ENCODE measurements at places on chromosomes 6 and 20.
A peak's percentile ranks its signal among the peaks of the same experiment; 100 is the strongest.

- peak; percentile 50 for DNase-seq
Measured at GRCh38 chr6:84575264-84575663, 189.1 kb downstream of the TBX18 start.

DNA sequence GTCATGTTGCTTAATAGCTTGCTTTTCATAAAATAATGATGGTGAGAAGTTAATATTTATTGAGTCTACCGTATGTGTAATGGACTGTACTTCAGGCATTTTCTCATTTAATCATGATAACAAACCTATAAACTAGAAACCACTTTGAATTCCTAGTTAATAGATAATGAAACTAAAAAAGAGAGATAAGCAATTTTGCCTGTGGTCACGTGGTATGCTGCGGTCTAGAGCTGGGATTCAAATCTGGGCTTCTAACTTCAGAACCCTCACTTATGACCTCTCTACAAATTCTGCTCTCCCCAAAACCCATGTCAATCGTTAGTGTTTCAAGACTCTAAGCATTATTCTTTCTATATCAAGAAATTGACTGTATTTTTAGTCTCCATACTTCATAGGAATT is 700.7 kb downstream of the PRKN start:
- no peak for DNase-seq

GRCh38 chr6:105981002-105981887 is 104.9 kb upstream of the PRDM1 start:
- DNase-seq = no peak

- no peak for DNase-seq
Measured at GRCh38 chr6:23875006-23875405, 251.0 kb upstream of the NRSN1 start.

- DNase-seq = no peak
Measured at GRCh38 chr6:125809570-125810170, 18.9 kb downstream of the NCOA7 start.

DNA sequence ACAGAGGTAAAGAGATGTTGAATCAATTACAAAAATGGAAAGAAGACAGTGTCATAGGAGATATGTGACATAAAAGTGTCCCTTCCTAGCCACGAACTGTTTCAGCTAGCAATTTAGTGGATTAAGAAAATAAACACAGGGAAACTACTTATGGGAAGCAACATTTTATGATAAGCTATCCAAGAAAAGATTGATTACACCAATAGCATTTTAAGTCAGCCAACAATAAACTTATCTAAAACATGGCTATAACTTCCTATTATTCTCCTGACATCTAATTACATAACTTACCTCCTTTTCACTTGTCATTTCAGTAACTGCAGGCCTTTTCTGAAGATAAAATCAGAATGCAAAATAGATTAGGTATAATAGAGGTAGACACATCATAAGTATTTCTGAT is 111.4 kb downstream of the PTPRK start:
- no peak for DNase-seq

GRCh38 chr6:16239798-16240123 is 1.4 kb downstream of the GMPR start:
- DNase-seq = peak; percentile 87

DNA sequence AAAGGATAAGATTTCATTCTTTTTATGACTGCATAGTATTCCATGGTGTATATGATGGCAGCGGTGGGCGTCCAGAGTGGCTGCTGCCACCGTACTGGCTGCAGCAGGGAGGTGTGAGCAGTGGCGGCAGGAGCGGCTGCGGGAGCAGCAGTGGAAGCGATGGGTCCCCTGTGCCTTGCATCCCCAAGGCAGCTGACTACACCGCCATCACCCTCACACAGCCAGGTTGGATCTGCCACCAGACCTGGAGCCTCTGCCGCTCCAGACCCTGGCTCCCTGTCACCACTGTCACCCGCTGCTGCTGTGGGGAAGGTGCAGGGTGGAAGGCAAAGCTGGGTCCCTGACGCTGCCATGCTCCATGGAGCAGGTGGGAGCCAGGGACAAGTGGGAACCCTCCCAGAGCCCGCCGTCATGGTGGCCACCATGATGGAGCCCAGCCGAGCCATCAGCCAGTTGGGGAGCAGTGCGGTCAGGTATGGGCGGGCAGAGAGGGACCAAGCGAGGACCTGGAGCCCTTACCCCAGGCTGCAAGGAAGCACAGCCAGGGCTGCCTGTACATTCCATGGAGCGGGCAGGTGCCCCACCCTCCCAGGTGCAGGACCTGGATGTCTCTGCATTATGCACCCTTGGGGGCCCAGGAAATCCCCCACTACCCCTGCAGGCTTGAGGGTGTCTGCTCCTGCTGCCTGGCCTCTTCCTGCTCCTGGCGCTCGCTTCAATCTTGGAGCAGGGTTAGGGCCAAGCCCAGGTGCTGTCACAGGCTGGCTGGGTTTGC is 226.1 kb downstream of the OTOR start:
- no peak for DNase-seq

DNA sequence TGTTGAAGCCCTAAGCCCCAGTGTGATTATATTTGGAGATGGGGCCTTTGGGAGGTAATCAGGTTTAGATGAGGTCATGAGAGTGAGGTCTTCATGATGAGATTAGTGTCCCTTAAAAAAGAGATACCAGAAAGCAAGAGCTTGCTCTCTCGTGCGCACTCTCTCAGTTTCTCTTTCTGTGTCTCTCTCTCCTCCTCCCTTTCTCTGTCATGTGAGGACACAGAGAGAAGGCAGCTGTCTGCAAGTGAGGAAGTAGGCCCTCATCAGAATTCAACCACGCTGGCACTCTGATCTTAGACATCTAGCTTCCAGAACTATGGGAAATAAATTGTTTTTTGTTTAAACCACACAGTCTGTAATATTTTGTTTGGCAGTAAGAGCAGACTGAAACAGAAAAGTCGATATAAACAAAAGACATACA is 180.5 kb downstream of the IBTK start:
- no peak for DNase-seq

DNA sequence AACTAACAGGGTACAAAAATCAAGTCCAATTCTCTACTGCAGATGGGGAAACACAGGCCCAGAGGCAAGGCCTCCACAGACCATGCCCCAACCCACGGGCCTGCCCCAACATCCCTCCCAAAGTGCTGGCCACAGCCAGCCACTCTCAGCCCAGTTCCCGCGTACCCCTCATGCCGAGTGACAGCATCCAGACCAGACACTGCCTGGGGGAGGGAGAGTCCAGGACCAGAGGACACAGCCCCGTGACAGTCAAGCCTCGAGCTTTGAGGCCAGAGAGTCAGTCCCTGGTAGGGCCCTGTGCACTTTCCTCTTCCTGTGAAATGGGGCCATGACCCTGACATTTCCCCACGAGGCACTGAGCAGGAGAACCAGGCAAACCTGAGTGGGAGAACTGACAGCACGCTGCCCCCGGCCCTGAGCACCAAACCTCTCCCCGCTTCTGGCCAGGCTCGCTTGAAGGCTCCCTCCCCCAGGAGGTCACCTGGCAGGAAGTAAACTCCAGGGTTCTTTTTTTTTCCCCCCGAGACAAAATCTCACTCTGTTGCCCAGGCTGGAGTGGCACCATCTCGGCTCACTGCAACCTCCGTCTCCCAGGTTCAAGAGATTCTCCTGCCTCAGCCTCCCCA is 4.9 kb downstream of the MYL9 start:
- no peak for DNase-seq

DNA sequence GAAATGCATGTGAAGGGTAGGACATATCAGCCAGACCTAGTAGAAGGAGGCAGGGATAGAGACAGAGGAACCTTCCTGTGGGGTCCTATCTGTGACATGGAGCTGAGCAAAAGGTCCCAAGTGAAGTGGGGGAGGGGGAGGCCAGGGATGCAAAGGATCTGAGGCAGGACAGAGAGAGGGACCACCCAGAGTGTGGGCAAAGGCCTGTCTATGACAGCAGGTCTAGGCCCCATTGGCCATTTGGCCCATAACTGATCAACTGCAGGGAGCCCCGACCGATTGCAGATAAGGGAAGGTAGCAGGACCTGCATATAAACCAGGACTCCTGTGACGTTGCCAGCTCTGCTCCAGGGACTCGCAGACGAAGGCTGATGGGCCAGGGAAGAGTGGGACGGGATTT is 49.6 kb upstream of the SYNDIG1 start:
- DNase-seq = no peak

- DNase-seq = no peak
Measured at GRCh38 chr6:14630016-14630415, 512.4 kb downstream of the CD83 start.

GRCh38 chr6:157967486-157967885 is 14.2 kb upstream of the SYNJ2 start:
- DNase-seq = no peak

- DNase-seq = no peak
Measured at GRCh38 chr6:23783901-23784300, 342.1 kb upstream of the NRSN1 start.

DNA sequence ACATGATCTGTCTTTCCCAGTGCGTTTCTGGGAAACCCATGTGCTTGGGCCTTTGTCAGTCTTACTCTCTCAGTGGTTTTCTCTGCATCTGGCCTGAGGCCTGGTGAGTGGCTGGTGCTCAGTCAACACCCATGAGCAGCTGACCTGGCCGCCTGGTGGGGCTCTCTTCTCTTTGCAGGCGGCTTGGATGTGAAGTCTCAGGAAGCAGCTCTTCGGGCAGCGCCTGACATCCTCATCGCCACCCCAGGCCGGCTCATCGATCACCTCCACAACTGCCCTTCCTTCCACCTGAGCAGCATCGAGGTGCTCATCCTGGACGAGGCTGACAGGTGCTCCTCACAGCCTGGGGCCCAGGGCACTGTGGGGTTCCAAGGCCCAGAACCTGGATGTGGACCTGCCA is 10.8 kb downstream of the DDX27 start:
- no peak for DNase-seq

DNA sequence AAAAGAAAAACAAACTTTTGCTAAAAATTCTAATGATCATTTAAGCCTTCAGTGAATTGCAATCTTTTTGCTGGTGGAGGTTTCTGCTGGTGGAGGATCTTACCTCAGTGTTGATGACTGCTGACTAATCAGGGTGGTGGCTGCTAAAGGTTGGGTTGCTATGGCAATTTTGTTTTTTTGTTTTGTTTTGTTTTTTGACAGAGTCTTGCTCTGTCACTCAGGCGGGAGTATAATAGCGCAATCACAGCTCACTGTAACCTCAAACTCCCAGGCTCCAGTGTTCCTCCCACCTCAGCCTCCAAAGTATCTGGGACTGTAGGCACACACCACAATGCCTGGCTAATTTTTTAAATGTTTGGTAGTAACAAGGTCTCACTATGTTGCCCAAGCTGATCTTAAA is 94.7 kb downstream of the ANKRD6 start:
- DNase-seq = no peak

GRCh38 chr6:128600397-128600951 is 80.1 kb upstream of the PTPRK start:
- DNase-seq = peak; percentile 94

GRCh38 chr20:56722042-56722441 is 92.9 kb downstream of the TFAP2C start:
- peak; percentile 39 for DNase-seq

GRCh38 chr6:161379834-161380582 is 106.1 kb upstream of the AGPAT4 start:
- DNase-seq = peak; percentile 19

- DNase-seq = no peak
Measured at GRCh38 chr6:29626948-29627754, 5.8 kb downstream of the GABBR1 start.

DNA sequence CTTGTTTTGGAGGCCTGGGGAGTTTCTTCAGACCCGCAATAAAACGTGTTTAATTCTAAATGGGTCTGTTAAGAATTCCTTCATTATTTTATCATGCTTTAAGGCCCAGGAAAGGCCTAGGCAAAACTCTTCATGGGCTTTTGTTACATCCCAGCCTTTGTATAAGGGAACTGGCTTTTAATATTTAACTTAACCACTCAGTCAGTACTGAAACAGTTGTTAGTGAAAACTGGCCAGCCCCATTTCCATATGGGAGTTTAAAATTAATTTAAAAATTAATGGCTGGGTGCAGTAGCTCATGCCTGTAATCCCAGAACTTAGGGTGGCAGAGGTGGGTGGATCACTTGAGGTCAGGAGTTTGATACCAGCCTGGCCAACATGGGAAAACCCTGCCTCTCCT is 213.2 kb upstream of the FKBP1C start:
- no peak for DNase-seq

- DNase-seq = peak; percentile 67
Measured at GRCh38 chr6:127737009-127737486, 160.1 kb downstream of the C6orf58 start.

DNA sequence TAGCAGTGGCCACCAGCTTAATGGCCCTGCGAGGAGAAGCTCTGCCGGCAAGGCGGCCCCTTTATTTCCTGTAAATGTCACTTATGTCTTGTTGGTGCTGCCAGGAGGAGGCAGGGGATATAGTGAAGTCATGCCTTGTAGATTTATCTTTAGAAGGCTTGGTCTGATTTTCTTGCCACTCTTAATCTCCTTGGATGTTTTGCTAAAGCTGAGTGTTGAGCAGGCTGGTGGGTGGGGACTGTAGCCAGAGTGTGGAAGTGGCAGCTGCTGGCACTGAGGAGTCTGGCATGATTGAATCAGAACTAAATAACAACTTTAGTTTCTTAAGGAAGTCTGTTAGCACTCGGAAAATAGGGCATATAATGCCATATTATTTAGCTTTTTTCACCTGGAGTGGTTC is 77.9 kb downstream of the PHF20 start:
- DNase-seq = no peak

- no peak for DNase-seq
Measured at GRCh38 chr6:157706883-157707282, 116.2 kb upstream of the SNX9 start.

GRCh38 chr6:133559926-133560325 is 318.8 kb downstream of the EYA4 start:
- DNase-seq = no peak

- DNase-seq = no peak
Measured at GRCh38 chr6:31780507-31781243, 3.5 kb upstream of the VWA7 start.

DNA sequence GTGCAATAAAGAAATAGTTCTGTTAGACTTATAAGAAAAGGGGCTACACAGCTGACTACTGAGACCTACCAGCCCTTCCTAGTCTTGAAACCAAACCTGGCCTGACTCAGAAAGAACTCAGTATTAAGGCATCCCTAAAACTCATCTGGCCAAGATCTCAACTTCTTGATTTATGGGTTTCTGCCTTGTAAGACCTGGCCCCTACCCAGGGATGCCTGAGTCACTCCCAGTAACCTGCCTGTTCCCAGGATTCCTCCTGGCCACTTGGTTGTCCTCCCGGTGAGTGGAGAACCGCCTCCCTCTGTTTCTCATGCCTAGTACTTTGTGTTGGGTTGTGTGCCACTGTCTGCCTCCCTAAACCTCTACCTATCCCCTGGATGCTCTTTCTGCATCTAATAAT is 189.4 kb upstream of the PREP start:
- DNase-seq = peak; percentile 37

- DNase-seq = peak; percentile 26
Measured at GRCh38 chr6:111482188-111482958, 645 bp downstream of the REV3L start.

- no peak for DNase-seq
Measured at GRCh38 chr6:168322966-168323365, 3.4 kb upstream of the DACT2 start.

GRCh38 chr6:167221400-167222201 is 63.8 kb upstream of the GPR31 start:
- DNase-seq = no peak
